ENCODE measurements at places on chromosomes 4 and X.

- no peak for DNase-seq
Observed at GRCh38 chrX:7146703-7147412, 654 bp upstream of the STS start.

- DNase-seq, result no peak
Observed at GRCh38 chr4:89259301-89260028, 48.1 kb downstream of the GPRIN3 start.

DNA sequence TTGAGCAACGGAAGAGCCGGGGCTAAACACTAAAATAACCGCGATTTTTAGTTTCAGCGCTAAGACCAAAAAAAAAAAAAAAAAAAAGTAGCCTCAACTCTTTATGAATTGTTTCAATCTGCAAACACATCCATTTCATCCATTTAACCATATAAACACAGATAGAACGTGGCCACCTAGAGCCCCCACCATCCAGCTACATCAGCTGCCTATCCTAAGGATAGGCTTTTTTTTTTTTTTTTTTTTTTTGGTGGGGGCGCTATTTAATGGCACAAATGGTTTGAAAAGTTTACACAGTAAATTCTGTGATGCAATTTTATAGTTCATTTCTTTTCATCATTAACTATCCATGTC is 492 bp upstream of the HDAC8 start:
- no peak for DNase-seq

GRCh38 chr4:183821076-183821853 is 83.8 kb upstream of the STOX2 start:
- no peak for DNase-seq

GRCh38 chr4:88062843-88063242 is 55.4 kb downstream of the PKD2 start:
- DNase-seq, result no peak

- DNase-seq, result no peak
Observed at GRCh38 chr4:2702361-2702760, 53.8 kb downstream of the TNIP2 start.

DNA sequence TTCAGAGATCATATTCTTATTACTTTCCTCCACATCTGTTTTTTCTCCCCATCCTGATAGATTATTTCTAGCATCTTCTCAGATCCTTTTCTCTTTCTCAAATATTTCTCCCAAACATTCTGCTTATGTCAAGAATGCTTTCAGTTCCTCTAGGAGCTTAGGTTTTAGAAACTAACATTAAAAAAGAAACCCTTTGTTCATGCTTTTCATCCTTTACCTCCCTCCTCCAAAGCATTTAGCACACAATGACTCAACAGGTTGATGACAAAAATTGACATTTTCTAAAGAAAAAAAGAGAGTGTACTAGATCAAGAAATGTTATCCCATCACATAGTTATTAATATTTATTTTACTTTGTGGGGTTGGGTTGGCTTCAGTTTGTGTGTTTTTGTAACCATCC is 16.5 kb upstream of the ALB start:
- DNase-seq, result no peak

DNA sequence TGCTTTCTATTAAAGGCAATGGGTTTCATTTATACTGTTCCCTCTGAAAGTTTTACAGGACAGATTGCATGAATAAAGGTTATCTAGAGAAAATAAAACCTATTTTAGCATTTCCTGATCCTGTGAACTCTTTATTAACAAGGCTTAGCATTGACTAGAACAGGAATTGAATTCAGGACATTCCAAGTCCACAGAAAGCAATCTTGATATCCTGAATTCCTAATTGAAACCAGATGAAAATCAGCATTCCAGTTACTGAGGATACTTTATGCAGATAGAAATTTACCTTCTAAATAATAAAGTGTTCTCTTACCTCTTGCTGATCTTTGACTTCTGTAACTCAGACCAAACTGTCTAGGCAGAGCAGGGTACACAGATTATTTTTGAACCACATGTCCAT is 151.4 kb downstream of the ZNF518B start:
- DNase-seq, result no peak

- DNase-seq, result no peak
Observed at GRCh38 chr4:126995235-126995634, 637.5 kb upstream of the INTU start.

GRCh38 chr4:7515390-7515902 is 80.7 kb upstream of the PSAPL1 start:
- DNase-seq, result no peak

DNA sequence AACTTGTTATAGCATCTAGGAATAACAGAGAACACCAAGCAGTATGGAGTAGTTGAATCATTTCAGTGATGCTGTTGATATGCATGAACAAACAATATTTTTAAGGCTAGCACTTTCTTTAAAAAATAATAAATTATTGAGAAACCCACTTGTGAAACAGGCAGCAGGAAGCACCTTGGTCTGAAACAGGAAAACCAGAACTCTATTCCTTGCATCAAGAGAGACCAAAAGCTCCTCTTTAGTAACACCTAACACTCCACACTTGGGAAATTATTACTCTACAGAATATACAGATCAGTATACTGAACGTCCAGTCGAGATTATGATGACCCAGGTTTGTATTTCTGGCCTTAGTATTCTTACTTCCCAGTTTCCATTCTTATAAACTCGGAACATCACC is 129.0 kb downstream of the ARAP2 start:
- DNase-seq, result no peak

GRCh38 chrX:9902656-9903055 is 64.5 kb upstream of the CLDN34 start:
- DNase-seq, result no peak

- no peak for DNase-seq
Observed at GRCh38 chrX:134682081-134682480, 23.8 kb upstream of the PLAC1 start.

GRCh38 chrX:155997436-155997835 is at the start of gene IL9R:
TSS of gene IL9R (plus strand) at chrX:155997696. CDS start at chrX:155997760, 64 bp downstream.
- DNase-seq, result peak; percentile 36

- DNase-seq, result peak; percentile 13
Observed at GRCh38 chrX:151359931-151360871, 36.8 kb upstream of the VMA21 start.
